ENCODE measurements at places on chromosomes 1 and 21. TPM values are rescaled to one million over a fixed set of nuclear protein-coding genes. Genes with fewer than 3 reads are reported as not detected.

Gene TBX19
- 1.4 TPM for total RNA-seq

Gene ARHGAP29
- total RNA-seq: 46.6 TPM

Gene ST6GALNAC5
- total RNA-seq: 1.4 TPM

Gene C2CD4D
- not detected for total RNA-seq

Gene EXO1
- total RNA-seq: not detected

Gene TMEM35B
- 92.9 TPM for total RNA-seq

Gene TMEM125
- total RNA-seq: 0.55 TPM

Gene ARTN
- 1.3 TPM for total RNA-seq

Gene MPL
- total RNA-seq: not detected

Gene TMEM200B
- total RNA-seq: 31.3 TPM

Gene OPTC
- total RNA-seq: not detected

Gene SMYD3
- total RNA-seq: 29.7 TPM

Gene F13B
- total RNA-seq: not detected

Gene ARHGEF16
- 2.3 TPM for total RNA-seq
